ENCODE measurements at places on chromosomes 7 and 10. TPM values are rescaled to one million over a fixed set of nuclear protein-coding genes. Genes with fewer than 3 reads are reported as not detected.

Gene ALOX5
- total RNA-seq: 40.4 TPM

Gene MYO1G
- total RNA-seq: 1.3 TPM

Gene LIMK1
- total RNA-seq: 11.8 TPM

Gene RBP3
- total RNA-seq: not detected

Gene NUDT1
- total RNA-seq: 51.7 TPM

Gene SFTPA1
- total RNA-seq: not detected

Gene IFIT1
- 0.61 TPM for total RNA-seq

Gene PTPRZ1
- 56.2 TPM for total RNA-seq

Measured in esophagus squamous epithelium (tissue), 5 donors.